ENCODE measurements at places on chromosomes 1 and 21.

- DNase-seq: no peak
Observed at GRCh38 chr1:178344513-178345091, 152.2 kb downstream of the CLEC20A start.

GRCh38 chr1:9182784-9183257 is 51.8 kb upstream of the H6PD start:
- no peak for DNase-seq

GRCh38 chr1:228736844-228737445 is 1.7 kb downstream of the RHOU start:
- DNase-seq: no peak

DNA sequence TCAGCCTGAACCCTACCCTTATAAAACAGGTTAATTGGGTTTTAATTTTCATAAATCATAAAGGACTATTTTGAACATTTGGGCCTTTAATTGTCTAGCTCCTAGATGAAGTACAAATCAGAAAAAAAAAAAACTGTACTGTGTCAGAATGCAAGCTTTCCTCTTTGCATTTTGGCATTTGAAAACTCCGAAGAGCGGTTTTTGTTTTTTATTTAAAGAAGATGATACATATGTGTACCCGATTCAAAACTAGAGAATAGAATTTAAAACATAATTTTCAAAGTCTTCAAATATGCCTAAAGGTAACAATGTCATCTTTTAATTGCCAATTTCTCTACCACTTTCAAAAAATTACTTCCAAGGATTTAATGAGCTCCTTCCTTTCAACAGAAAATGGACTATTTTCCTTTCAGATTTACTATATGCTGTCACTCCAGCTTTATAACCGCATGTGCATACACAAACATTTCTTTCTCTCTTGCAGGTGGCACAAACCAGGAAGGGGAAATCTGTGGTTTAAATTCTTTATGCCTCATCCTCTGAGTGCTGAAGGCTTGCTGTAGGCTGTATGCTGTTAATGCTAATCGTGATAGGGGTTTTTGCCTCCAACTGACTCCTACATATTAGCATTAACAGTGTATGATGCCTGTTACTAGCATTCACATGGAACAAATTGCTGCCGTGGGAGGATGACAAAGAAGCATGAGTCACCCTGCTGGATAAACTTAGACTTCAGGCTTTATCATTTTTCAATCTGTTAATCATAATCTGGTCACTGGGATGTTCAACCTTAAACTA is 33.7 kb downstream of the MRPL39 start:
- no peak for DNase-seq

GRCh38 chr21:25421321-25422028 is 185.8 kb downstream of the MRPL39 start:
- DNase-seq: no peak

GRCh38 chr1:205365945-205366463 is 9.3 kb upstream of the KLHDC8A start:
- no peak for DNase-seq

DNA sequence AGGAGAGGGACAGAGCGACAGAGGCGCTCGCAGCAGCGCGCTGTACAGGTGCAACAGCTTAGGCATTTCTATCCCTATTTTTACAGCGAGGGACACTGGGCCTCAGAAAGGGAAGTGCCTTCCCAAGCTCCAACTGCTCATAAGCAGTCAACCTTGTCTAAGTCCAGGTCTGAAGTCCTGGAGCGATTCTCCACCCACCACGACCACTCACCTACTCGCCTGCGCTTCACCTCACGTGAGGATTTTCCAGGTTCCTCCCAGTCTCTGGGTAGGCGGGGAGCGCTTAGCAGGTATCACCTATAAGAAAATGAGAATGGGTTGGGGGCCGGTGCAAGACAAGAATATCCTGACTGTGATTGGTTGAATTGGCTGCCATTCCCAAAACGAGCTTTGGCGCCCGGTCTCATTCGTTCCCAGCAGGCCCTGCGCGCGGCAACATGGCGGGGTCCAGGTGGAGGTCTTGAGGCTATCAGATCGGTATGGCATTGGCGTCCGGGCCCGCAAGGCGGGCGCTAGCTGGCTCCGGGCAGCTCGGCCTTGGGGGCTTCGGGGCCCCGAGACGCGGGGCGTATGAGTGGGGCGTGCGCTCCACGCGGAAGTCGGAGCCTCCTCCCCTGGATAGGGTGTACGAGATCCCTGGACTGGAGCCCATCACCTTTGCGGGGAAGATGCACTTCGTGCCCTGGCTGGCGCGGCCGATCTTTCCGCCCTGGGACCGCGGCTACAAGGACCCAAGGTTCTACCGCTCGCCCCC is at the start of the genes CYB5RL and MRPL37:
Gene CYB5RL, minus strand, starts transcription at position 266 of the 754 bp plus-strand sequence. CDS start 4,414 bp downstream, outside the sequence.
Gene MRPL37, plus strand, starts transcription at position 403 of the 754 bp plus-strand sequence. Its CDS starts 77 bp downstream, at position 480.
- DNase-seq: peak; percentile 95

DNA sequence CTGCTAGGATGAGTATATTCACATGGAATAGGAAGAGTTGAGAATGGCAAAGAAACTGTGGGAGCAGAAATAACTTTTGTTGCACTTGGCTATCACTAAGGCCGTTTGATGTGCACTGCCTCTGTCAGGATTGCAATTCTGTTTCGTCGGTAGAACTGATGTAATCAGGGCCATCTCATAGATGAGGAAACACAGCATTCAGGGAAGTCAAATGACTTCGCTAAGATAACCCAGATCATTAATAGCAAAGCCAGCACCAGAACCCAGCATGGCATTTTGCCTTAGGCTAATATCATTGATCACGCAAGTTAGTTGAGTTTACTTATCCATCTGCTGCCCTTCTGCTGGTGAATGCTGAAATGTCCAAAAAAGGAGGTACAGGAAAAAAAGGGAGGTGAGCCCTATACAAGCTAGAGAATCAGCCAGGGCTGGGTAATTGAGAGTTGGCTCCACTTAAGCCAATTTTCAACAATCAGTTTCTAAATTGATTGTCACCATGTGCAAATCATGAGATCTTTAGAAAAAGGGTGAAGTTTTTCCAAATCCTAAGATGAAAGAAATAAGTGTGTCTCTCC is 7.6 kb downstream of the RASSF5 start:
- no peak for DNase-seq

DNA sequence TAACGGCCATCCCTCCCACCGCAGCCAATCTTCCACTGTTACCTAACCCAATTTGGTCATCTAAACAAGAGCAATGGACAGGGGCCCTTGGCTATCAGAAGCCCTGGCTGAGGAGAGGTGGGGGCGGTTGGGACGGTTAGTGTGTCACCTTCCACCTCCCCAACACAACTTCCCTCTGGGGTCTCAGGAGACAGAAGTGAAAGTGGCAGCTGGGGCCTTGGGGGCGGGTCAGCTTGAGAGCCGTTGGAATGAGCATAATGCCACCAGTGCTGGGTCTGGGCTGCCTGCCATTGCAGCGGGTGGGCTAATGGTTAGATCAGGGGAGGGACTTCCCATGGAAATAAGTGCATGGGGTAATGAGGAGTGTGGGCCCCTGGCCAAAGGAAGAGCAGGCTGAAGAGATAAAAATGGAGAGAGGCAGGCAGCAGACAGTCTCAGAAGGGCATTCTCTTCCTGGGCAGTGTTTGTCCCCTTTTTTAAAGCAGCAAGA is 7.9 kb downstream of the MEF2D start:
- DNase-seq: no peak

DNA sequence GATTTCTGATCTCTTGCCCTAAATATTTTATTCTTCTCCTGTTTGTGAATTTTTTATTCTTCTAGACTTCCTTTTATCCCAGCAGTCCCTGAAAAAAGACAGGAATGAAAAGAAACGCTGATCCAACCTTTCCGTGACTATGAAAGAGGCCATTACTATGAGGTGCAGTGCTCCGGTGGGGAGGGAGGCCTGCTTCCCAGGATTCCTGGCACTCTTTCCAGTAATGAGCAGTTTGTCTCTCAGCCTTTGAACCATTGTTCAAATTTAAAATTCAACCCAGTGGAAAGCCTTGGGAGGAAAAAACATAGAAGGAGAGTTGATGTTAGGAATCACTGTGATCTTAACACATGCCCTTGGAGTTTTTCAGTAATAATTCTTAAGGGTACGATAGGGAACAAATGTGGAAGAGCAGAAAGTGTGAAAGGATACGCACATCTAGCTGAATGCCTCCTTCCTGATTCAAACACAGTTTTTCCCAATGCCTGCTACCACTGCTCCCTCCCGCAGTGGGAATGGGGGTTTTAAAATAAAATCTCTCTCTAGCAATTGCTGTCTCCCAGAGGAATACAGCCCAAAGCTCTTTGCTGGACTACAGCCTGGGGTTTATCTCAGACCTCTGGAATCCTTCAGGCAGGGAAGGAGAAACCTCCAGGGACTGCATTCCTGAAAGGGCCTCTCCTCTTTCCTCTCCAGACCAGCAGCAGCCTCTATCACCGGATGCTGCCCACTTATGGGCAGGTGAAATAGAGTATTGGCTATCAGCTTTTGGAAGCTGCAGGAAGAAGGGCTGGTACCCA is 6.1 kb downstream of the IER5 start:
- DNase-seq: peak; percentile 55

DNA sequence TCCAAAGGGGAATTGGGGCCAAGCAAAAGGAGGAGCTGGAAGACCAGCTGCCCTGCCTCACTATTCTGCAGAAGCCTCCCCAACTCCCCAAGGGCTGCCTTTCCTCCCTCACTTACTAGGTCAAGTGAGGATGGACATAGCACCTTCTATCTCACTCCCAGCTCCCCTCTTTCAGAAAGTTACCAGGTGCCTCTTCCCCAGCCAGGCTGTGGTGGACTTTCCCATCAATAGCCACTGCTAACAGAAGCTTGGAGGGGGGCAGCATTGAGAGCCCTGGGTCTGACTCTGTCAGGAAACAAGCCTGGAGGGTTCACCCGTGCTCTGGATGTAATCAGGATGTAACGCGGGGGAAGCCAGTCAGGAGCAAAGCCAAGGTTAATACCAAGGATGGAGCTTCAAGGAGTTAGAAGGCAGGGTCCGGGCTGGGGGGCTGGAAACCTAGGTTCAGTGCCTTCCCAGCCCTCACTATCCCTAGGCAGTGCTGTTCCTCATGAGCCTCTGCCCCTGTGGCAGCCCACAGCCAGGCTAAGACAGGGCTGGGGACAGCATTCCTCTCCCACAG is 127.8 kb upstream of the NGF start:
- DNase-seq: no peak

DNA sequence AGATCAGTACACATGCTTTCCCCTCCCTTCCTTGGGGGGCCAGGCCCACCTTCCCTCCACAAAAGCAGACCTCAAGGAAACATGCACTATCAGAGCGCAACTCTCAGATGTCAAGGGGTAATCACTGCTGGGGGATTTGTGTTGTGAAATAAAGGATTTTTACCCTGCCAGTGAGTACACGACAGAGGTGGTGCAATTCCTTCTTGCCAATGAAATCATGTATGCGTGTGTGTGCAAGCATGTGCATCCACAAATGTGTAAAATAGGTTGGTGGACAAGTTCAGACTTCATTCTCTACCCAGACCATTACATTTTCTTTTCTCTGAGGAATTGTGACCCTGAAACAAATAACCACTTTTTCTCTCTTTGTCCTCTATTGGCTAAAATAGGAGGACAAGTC is 9.8 kb upstream of the NOS1AP start:
- no peak for DNase-seq

DNA sequence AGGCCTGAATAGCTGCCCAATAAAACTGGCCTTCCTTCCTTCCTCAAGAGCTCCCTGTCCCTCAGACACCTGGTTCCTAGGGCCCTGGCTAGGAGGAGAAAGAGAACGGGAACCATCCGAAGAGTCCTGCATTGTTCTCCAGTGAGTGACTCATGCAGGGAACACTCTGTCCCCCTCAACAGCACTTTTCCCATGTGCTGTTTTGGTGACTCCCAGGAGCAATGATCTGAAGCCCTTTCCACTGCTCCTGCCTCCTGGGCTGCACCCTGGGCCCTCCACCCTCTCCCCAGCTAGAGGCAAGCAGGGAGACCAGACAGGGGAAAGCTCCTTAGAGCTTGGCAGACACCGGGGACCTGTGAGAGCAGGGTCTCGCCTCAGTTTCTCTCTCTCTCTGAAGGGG is 18.9 kb downstream of the TNNT2 start:
- DNase-seq: peak; percentile 13

- no peak for DNase-seq
Observed at GRCh38 chr1:162548170-162548569, 13.4 kb upstream of the UAP1 start.

DNA sequence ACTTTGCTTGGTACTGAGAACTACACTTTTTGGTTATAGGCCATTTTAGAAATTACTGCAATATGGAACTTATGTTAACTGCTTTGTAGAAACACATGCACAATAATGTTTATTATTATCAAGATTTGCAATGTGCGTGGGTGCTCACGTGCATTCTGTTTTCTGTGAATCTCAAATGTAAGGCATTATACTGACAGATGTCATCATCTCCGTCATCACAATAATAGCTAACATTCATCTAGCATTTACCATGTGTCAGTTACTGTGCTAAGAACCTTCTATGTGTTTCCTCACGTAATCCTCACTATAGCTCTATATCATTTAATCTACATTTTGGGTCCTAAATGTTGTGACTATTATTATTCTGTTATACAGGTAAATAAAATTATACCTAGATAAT is 1214.8 kb upstream of the ADGRL4 start:
- no peak for DNase-seq

DNA sequence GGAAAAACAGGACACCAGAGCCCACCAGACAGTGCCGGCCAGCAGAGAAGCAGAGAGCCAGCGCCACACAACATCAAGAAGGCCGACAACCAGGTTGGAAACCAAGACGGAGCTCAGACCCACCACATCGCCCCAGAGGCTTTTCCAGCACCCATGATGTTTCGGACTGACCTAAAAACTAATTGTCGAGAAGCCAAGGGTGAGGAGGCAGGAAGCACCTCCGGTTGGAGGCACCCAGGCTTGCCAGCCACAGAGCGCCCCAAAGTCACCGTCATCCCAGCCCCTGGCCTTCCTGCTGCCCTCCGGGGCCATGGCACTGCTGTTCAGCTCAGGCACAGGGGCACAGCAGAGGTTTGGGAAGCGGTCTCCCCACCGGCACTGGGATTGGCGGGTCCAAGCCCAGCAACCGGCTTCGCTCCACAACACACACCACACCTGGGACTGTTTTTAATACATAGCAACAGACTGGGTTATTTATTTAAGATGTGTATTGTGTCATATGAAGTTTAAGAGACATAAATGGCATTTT is 67.2 kb downstream of the SLC37A1 start:
- peak; percentile 59 for DNase-seq

DNA sequence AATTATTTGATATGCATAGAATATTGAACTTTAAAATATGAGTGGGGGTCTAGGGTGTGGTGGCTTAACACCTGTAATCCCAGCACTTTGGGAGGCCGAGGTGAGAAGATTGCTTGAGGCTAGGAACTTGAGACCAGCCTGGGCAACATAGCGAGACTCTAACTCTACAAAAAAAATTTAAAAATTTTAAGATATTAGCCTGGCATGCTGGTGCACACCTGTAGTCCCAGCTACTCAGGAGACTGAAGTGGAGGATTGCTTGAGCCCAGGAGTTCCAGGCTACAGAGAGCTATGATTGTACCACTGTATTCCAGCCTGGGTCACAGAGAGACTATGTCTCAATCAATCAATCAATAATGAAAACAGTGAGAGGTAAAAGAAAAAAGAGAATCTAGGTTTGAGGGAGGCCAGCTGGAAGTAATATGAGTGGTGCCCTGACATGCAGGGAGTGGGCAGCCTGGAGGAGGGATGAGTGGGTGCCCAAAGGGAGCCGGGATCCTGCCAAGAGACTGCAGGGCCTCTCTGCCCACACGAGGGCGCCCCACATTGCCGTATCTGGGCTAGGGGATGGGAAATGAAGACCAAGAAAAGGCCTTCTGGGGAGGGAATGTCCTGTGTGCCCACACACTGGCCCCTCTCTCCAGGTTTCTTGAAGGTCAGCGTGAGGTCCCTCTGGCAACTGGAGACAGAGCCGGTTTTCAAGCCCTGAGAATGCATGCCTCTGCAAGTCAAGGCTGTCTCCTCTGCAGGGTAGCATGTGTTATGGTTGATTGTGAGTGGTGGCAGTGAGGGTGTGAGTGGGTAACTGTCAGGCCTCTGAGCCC is 93.9 kb upstream of the PPM1J start:
- DNase-seq: peak; percentile 68

GRCh38 chr1:151993734-151994496 is at the start of gene S100A10:
S100A10 (minus strand) TSS chr1:151993859; CDS start chr1:151986230, 7,629 bp downstream.
- DNase-seq: peak; percentile 90

Measured in left hindlimb (tissue), 1 donor.